ENCODE measurements at places on chromosomes 11 and 22. TPM values are rescaled to one million over a fixed set of nuclear protein-coding genes. Genes with fewer than 3 reads are reported as not detected.

DNA sequence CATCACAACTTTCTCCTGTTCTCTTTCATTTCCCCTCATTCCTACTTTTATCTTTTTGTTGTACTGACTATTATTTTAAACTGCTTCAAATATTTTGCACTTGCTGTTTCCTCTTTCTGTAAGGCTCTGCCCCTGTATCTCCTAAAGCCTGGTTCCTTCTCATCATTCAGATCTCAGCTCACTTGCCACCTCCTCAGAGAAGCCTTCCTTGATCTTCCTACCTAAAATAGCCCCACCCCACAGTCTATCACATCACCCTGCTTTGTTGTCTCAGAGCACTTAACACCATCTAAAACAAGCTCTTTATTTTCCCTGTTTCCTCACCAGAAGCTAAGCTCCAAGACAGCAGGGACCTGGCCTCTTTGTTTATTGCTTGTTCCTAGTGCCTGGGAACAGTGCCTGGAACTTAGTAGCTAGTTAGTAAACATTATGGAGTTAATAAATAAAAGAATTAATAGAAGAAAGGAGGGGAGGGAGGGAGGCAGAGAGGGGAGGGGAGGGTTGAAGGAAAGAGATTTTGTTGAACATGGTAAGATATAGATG, 2.5 kb upstream of the STK33 start:
- DNase-seq, result no peak

DNA sequence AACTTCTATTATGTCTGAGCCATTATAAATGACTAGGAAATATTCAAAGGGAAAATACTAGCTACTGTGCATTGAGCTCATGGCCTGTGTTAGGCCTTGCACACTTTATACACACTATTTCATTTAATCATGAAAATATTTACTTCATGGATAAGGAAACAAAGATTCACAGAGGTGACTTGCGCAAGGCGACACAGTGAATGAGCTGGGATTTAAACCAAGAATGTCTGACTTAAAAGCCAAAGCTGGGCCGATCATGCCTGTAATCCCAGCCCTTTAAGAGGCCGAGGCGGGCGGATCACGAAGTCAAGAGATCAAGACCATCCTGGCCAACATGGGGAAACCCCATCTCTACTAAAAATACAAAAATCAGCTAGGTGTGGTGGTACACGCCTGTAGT, 231.5 kb downstream of the MIAT start:
- no peak for DNase-seq

DNA sequence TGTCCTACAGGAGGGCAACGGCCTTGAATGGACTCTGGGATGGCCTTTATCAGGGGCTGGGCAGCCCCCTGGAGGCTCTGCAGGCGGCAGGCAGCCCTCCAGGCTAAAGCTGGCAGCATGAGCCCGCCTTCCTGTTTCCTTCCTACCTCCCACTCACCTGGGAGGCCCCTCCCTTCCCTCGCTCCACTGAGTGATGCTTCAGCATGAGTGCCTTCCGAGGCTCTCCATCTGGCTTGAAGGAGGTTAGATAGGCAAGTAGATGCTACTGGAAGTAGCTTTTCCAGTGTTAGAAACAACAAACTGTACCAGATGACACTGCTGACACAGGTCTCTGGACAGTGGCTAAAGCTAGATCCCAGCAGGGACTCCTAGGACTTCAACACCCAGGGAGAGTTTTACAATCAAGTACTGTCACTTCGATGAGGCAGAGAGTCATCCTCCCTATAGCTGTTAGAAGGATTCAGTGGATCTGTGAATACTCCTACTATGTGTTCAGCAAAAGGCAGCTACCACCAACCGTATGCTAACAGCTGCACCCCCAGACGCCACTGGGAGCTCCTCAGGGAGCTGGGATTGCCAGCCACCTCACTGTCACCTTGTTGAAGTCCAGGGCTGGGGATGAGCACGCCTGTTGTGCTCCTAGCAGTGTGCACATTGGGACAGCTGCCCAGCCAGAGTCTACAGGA, 4.1 kb upstream of the SLC25A1 start:
- no peak for DNase-seq

- DNase-seq, result no peak
These were observed 11.9 kb downstream of the IPO7 start for GRCh38 chr11:9396310-9396709.

DNA sequence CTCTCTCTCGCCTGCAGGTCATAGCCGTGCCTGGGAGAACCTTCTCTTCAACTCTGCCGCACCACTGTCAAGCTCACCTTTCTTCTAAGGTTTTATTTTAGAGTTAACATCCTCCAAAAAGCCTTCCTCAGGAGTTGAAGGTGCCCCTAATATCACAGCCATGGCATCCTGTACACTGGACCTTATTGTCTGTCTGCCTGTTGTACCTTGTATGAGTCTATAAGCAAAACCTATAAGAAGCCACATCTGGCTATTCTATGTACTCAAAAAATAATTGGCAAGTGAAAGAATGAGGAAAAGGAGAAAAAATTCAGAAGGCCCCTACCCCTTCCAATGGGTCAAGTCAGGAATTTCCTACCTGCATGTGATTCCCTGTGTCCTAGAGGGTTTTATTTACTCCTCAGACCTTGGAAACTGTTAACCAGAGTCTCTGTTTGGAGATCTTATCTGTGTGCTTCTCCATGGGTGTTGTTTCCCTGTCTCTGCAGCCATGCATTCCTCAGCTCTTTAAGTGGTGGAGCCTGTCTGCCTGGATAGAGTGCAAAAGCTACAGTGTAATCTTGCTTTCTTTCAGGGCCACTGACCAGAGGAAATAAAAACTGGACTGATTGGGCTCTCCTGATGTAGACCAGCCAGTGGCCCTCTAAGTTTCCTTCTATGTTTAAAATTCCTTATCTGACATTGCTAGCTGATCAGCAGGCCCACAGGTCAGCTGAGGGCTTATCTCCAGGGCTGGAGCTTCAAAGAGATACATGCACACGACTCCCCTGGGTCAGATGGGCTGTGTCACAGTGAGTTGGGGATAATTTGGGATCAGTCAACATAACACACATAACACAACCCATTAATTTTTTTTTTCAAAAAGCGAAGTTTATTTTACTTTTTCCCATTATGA, 37.6 kb upstream of the TMEM135 start:
- DNase-seq, result no peak

DNA sequence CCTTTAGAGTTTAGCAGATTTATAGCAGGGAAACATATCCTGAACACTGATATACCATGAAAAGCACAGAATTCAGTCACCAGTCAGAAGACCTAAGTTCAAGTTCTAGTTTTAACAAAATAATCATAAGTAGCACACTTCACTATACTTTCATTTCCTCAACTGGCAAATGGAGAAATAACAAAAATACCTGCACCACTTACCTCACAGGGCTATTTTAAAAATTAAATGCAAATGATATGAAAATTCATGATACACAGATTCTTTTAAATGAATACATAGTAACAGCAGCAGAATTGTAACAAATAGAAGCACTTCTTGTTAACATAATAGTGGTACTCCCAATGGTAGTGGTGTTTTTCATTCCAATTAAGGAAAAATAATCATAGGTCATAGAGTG, 139.0 kb downstream of the FCHSD2 start:
- no peak for DNase-seq

- no peak for DNase-seq
These were observed 25.1 kb downstream of the PRDM11 start for GRCh38 chr11:45171550-45171949.

- no peak for DNase-seq
These were observed 26.8 kb upstream of the CACNG2 start for GRCh38 chr22:36730176-36730858.

DNA sequence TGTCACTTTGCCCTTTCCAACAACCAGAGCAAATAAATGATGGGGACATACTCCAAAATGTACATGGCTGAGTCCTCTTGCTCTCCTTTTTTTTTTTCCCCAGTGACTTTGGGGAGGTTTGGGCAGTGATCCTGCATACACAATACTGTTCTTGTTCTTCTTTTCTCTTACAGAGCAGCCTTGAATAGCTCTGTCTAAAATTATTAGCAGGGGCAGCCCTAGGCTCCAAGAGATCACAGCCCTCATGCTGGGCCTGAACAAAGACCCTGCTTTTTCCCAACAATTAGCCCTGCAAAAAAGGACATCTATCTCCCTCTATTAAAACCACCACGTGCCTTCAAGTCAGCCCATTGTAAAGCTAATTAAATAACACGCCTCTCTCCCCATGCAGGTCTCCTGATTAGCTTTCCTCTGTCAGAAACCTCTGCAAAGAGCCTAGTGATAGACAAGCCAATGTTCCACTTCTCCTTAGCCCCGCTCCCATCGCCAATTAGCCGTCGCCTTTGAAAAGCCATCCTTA, 54.7 kb downstream of the ETS1 start:
- DNase-seq, result no peak

- DNase-seq, result no peak
These were observed 83.6 kb downstream of the PDE3B start for GRCh38 chr11:14727215-14727614.

GRCh38 chr22:22866381-22867111, 21.1 kb upstream of the IGLL5 start:
- DNase-seq, result no peak

- no peak for DNase-seq
These were observed 339.4 kb downstream of the CADM1 start for GRCh38 chr11:115164774-115165173.

GRCh38 chr22:38774496-38775166, 18.8 kb upstream of the SUN2 start:
- DNase-seq, result no peak

GRCh38 chr11:72544589-72544988, 110.3 kb upstream of the CLPB start:
- no peak for DNase-seq

DNA sequence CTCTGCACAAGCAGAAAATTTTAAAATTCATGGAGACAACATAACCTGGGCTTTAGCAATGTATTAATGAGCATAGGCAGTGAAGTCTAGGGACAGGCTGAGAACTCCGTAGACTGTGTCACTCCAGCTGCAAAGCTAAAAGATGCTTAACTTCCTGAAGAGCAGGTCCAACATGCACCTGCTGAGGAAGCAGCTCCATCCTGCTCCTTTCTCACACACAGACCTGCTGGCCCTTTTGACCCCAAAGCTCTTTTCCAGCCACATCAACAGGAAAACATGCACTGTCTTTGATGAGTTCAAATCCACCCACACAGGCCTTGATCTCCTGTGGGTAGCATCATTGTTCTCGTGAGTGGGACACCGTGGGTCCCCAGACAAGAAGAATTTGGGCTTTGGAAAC, 36.0 kb downstream of the SYN3 start:
- DNase-seq, result no peak

DNA sequence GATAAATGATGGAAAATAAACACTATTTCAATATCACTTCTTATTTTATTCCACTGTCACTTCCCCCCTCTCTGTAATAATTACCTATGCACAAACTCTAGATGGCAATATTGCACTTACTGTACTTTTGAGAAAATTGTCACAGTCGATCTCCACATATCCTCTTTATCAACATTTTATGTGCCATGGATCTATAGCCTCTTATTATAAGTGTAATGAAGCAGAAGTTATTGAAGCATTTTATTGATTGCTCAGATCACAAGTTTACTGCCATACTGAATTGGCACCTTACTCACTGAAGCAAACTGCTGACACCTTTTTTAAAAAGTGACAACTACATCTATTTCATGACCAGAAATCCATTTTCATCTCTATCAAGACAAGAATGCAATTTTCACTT, 133.4 kb downstream of the DCDC1 start:
- DNase-seq, result no peak

DNA sequence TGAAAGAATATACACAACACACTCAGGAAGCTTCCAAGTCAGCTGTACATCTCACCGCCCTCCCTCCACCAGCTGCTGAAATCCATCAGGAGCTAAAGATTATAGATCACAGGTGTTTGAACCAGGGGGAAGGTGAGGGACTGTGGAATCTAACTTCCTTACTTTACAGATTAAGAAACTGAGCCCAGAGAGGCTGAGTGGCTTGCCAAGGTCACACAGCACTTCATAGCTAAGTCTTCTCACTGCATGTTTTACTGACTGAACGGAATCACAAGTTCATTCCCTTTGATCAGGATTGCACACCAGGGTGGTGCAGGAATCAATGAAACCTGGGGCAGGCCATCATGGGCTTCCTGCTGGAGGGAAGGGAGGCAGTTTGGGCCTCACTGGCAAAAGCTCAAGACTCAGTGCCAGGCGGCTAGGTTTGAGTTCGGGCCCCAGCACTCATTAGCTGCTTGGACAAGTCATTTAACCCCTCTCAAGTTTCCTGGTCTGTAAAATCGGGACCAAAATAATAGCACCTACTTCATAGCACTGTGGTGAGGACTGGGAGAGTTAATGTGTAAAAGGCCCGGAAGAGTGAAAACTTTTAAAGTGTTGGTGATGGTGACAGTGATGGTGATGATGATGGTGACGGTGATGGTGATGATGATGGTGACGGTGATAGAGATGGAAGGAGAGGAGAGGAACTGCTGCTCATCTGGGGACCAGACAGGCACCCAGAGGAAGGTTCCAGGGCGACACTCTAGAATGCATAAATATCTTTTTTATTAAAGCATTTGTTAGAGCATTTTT, 8.2 kb downstream of the CD5 start:
- no peak for DNase-seq

GRCh38 chr11:16611401-16611921, 127.0 kb upstream of the C11orf58 start:
- no peak for DNase-seq

DNA sequence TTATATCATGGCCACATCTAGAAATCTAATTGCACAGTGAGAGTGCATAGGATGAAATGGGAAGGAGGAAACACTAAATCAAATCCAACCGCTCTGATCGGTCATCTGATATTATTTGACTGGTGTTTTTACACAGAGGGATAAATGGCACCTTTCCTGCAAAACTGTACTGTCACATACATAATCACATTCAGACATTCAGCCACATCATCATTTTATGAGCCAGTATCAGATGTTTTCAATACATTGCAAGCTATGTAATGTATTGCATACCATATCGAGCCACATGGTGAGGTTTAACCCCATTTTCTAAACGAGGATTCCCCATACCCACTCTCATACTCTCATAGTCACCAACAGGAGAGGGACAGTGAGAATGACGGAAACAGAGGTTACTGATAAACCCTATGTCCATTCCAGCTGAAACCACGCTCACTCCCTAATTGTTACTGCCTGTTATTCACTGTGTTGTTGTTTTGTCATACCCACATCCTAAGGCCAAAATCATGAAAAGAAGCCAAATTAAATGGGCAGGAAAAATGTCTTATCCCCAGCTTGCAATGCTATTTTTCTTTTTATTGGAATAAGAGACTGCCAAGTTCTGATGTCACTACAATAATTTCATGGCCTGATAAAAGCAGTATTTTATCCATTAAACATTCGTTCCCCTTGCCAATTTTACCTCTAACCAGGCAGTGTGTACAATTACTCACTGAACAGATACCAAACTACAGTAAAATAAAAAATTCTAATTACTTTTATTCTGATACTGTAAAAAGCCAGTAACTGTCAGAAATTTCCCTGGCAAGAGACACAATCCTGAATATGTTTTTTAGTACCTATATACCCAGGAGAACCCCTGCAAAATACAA, 9.0 kb downstream of the CDON start:
- DNase-seq, result no peak

GRCh38 chr22:44351685-44352377, 39.1 kb upstream of the SHISAL1 start:
- DNase-seq, result peak; percentile 72

The GRAP2 gene
- 25.5 TPM for total RNA-seq

The MCM5 gene
- 293 TPM for total RNA-seq

The OR2AT4 gene
- not detected for total RNA-seq

The WNT11 gene
- not detected for total RNA-seq

The C11orf91 gene
- not detected for total RNA-seq

The FJX1 gene
- total RNA-seq, result 0.77 TPM
